Right ventricle myocardium superior (tissue), 1 donor: ENCODE measurements at places on chromosomes 5 and 9.

DNA sequence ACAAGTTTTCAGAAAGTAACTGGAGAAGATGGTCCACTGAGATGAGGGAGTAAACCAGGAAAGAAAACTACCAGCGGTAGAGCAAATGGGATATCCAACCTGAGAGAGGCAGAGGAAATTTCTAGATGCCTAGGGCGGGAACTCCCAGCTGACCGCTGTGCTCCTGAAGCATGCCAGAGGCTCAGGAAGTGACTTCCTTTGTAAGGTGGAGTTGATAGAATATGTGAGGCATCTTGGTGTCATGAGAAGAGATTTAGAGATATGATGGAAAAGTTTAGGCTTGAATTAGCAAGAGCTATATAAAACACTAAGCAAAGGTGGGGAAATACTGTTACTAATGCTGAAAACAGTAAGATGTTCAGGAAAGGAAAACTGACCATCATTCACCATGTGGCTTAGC, 124.1 kb downstream of the C9orf152 start:
- DNase-seq = no peak

GRCh38 chr9:18143073-18143745, 330.7 kb upstream of the ADAMTSL1 start:
- no peak for DNase-seq

DNA sequence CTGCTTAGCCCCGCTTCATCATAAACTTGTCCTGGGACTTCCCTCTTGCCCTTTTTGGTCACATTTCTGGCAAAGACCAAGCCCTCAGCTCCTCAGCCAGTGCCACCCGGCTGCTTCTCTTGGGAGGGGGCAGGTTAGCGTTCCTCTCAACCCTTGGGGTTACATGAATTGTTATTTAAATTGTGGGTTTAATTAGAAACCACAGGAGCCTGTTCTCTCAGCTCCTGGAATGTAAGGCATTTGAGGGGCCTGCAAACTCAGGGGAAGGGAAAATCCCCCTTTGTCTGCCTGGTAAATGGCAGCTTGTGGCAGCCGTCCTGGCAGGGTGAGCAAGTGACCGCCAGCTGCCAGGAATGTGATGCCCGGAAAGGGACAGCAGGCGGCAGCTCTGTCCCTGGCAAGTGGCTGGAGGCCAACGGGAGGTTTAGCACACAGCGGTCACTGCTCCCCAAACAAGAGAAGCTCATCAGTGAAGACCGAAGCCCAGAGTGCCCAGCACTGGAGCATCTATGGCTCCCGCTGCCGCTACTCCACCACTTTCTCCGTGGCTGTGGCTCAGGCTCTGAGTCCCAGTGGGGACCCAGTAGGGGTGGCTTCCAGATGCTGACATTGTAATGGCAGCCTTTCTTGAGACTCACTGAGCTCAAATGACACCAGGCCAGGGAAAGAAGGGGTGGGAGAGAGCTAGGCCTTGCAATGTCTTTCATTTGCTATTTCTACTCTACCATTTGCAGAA, 51.7 kb downstream of the SHB start:
- DNase-seq = peak; percentile 77

DNA sequence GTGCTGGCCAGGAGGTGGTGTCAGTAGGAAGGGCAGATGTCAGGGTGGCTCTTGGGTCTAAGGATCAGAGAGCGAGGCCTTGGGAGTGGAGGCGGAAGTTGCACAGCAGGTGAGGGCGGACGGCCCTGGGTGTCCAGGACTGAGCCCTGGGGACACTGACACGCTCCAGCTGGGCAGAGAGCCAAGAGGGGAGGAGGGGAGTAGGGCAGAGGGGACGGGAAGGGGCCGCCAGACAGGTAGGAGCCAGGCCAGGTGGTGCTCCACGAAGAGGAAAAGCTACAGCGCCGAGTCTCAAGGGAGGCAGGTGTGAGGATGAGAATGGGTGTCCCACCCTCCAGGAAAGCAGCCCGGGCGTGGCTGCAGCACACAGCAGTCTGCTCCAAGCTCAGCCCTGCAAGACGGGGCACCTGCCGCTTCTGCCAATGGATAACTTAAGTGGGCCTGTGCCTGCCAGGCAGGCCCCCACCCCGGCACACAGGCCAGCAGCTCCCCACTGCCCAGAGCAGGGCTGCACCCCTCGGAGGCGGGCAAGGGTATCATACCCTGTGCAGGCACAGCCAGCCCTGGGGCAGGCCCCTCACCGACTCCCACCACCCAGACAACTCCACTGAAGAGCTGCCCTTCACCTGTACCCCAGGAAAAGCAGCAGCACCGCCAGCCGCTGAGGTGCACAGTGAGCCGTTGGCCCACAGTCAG, 4.9 kb downstream of the TPRN start:
- DNase-seq = no peak

DNA sequence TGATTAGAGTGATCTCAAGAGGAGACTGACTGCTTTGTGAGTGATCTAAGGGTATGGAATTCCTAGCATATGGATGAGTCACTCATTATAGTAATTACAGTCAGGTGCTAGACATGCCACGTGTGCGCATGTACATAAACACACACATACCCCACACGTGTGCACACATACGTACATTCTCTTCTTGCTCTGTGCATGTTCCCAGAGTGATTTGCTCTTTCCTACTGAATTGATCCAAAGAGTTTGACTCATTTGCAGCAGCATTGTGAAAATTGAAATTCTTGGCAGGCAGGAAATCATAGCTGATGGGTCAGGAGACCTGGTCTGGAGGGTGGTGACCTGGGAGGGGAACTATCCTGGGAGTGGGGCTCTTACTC, 63.8 kb downstream of the ANGPTL2 start:
- no peak for DNase-seq

GRCh38 chr9:123807251-123807650, 122.7 kb downstream of the DENND1A start:
- no peak for DNase-seq
